ENCODE measurements at places on chromosomes 2 and 18.

DNA sequence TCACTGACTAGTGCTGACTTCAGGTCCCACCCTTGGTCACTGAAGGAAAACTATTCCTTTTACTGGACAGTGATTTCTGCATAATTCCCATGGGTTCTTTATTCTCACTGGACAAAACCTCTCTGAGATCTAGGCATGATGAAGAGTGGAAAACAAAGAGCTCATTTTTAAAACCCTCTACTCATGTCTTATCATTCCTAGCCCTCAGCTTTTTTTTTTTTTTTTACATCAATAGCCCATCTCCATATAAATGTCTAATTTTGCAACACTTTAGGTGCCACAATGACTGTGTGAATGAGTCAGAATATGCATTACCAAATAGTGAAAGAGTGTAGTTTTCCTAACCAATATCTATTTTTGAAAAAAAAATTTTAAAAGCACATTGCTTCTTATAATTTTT is 74.8 kb downstream of the TCF4 start:
- DNase-seq: no peak

- DNase-seq: no peak
Observed at GRCh38 chr18:59877361-59877760, 22.4 kb upstream of the PMAIP1 start.

DNA sequence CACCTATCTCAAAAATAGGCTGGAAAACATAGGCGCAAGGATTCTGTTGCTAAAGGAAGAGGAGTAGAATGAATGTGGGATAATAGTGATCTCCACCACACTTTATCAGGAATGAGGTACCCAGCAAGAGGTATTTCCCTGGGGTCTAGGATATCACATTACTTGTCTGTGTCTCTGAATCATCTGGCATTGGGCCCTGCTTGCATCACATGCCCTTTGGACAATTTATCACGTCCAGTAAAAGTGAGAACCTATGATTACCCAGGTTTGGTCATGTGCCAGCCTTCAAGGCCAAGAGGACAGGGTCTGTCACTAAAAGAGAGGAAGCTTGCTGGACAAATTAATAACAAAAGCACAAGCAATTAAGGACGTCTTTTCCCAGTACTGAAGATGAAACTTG is 11.4 kb upstream of the TRAPPC8 start:
- DNase-seq: no peak

- no peak for DNase-seq
Observed at GRCh38 chr18:58385472-58385871, 243.4 kb downstream of the ALPK2 start.

All from activated CD8-positive, alpha-beta memory T cell treated with anti-CD3 and anti-CD28 coated beads for 1 hour (primary cell).